ENCODE measurements at places on chromosomes 3 and 15.

DNA sequence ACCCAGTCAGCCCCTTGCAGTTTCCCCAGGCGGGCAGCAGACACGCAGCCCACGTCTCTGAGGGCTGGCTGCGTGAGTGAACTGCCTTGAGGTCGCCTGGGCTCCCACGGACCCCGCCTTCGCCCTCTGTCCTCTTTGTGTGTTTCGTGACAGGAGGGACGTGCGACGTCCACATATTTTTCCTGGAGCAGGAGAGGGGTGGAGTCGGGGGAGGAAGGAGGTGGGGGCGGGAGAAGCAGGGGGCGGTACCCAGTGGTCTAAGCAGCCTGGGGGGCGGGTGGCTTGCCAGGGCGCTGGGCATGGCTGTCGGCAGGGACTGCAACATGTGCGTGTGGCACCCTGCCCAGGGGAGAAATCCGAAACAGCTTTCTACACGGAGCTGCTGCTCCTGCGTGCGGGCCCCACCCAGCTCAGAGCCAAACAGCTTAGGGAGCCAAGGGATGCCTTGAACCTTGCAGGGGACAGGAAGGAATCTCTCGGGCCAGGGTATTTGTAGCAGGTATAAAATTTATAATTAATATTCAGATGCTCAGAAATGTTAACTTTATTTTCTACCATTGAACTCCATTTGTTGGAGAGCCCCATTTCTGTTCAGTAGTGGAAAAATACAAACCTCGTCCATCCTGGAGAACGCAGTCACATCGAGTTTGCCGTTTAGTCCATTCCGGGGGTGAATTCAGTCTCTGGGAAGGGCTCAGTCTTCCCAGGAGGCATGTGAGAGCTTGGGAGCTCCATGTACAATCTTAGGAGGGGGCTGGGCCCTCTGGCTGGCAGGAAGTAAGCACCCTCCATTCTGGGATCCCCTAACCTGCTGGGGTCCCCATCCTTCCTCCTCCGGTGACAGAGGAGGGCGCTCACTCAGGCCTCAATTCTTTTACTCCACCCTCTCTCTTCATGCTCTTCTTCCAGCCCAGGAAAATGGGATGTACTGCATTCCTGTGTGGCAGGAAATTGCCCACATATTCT is 79.1 kb upstream of the MEF2A start:
- DNase-seq, result peak; percentile 53

GRCh38 chr3:136840252-136840651 is 21.3 kb downstream of the SLC35G2 start:
- DNase-seq, result no peak

- no peak for DNase-seq
These were observed 28.8 kb downstream of the RAB8B start for GRCh38 chr15:63218100-63218808.

DNA sequence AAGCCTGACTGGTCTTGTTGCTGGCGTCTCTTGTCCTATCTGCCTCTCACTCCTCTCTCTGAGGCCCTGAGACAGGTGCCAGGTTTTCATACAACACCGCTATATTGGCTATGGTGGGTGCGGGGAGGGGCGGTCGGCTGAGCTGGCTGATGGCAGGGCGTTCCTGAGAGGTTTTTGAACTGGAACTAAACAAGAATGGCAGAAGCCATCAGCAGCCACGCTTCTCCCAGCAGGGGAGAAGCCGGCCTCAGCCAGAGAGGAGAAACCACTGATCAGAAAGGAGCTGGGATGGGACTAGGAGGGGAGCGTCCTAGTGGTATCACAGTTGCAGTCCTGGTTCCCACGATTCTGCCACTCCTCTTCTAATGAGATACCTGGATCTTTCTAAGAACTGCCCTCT is 89.9 kb upstream of the PRR23E start:
- DNase-seq, result no peak

- no peak for DNase-seq
These were observed 54.6 kb upstream of the PCSK6 start for GRCh38 chr15:101543926-101544612.

DNA sequence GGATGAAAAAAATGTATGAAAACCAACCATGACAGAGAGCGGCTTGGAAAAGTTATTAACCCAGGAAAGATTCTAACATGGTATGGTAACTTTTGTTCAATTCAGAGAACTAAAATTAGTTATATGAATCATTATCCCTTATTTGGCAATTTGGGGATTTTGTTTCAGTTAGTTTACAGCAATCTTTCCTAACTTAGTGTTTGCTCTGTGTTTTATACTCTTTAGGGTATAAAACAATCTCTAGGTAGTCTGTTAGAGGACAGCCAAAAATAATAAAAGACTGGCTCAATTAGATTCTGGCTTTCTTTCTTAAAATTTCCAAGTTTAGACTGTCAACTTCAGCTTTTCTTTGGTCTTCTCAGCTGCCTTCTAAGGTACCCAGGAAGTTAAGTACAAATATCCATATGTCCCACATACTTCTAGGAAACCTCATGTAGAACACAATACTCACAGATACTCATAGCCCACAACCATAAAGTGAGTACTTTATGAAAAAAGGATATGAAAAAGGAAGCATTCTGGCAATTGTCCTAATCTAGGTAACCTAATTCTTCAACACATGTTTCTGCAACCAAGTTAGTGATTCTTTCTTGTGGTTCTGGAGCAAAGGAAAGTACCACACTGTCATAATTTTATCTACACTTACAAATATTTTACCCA is 849.3 kb downstream of the ROBO1 start:
- DNase-seq, result no peak

GRCh38 chr3:195181741-195182469 is 89.1 kb downstream of the XXYLT1 start:
- no peak for DNase-seq

- no peak for DNase-seq
These were observed 23.5 kb downstream of the IL12A start for GRCh38 chr3:160012108-160012507.

DNA sequence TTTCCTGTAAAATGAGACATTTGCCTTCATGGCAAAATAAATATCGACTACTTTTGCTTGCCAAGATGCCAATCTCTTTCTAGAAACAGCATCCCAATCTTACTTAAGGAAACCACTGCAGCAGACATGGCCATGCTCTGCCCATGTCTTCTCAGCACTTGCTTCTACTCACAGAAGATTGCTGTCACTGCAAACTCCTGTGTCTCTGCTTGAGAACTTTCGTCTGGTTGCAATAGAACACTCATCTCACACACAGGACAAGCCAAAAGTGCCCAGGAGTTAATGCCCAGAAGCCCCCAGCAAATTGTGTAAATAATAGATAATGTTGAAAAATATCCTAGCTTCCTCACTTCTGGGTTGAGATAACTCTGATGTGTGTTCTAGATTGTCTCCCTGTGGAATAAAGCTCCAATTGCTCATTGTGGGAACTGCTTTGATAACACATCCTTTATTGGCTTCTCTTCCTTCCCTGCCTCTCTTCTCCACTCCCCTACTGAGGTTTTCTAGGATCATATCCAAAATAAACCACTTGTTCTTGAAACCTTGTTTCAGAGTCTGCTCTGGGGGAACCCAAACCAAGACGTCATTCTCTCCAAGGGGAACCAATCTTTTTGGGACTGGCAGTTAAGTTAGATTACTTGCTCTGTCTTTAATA is 156.3 kb upstream of the STRIT1 start:
- no peak for DNase-seq

DNA sequence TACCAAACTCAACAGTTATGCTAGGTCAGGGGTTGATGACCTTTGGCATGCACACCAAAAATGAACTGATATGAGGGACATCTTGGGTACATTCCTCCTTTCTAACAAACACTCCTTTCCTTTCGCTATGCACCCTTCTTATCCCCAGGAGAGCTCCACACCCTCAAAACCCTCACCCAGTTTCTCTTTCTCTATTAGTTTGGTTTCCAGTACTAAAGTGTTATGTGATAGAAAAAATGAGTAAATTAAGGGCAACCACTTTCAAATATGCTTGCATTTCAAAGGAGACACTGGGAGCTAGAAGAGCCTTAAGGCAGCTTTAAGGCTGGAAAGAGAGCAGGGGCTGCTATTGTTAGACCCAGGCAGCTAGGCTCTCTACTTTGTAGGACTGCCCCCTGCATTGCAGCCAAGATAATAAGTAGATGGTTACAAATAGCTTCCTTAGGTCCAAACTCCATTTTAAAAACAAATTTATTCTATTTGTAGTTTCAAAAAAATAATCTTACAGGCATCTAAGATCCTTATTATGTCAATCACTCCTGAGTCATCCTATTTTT is 244.3 kb downstream of the ZIC1 start:
- no peak for DNase-seq

- no peak for DNase-seq
These were observed 10.9 kb downstream of the SMAD3 start for GRCh38 chr15:67076147-67076843.

- no peak for DNase-seq
These were observed 12.9 kb downstream of the DUOX2 start for GRCh38 chr15:45100884-45101625.

DNA sequence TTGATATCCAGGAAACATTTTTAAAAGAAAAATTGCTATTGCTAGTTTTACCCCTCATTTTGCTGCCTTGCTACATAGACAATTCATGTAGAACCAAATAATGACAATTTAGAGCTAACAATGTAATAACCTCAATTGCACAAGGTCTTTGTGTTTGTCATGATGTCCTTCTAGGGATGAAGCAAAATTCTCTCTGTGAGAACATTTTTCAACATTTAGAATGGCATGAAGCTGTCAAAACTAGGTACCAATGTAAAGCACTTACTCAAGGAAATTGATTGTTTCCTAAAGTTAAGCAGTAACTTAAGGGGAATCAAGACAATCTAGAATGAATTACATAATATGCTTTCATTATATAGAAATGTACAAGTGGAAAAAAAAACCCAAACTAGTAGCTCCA is 7.9 kb upstream of the FGF7 start:
- DNase-seq, result no peak

DNA sequence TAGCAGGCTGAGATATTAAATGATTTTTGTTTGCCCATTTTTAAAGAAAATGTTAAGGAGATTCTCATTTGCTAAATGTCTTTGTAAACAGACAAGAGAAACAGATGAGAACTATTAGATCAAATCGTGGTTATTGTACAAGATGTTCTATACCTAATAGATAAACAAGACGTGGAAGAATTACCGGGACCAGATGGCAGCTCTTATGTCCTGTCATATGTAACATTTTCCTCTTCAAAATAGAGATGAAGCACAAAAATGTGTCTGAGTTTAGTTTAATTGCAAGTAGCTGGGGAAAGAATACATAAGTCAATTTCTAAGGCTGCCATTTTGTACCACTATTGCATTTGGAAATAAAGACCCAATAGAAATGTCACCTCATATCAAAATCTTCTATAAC is 553.7 kb downstream of the TUSC7 start:
- DNase-seq, result no peak

GRCh38 chr15:45499426-45499825 is 23.1 kb downstream of the SLC30A4 start:
- DNase-seq, result no peak

GRCh38 chr3:9776896-9777693 is 7.3 kb upstream of the CAMK1 start:
- DNase-seq, result no peak

- DNase-seq, result no peak
These were observed 15.4 kb upstream of the GMNC start for GRCh38 chr3:190877925-190878324.

- no peak for DNase-seq
These were observed 6.8 kb downstream of the GDPGP1 start for GRCh38 chr15:90240856-90241255.

DNA sequence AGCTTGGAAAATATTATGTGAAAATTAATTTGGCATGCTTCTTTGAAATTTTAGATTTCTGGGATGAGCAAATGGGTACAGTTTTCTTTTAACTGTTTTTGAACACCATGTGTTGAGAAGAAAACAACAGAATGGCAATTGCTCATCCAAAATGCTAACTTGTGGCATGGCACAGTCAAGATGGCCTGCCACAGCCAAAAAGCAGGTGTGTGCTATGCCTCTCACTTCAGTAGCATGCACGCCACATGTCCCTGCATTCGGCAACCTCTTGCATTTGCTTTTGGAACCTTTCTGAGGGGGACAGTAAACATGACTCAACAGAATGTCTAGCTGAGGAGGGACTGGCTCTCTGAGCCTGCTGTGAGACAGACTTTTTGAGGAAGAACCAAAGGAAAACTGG is 138.5 kb downstream of the TIGIT start:
- DNase-seq, result no peak

DNA sequence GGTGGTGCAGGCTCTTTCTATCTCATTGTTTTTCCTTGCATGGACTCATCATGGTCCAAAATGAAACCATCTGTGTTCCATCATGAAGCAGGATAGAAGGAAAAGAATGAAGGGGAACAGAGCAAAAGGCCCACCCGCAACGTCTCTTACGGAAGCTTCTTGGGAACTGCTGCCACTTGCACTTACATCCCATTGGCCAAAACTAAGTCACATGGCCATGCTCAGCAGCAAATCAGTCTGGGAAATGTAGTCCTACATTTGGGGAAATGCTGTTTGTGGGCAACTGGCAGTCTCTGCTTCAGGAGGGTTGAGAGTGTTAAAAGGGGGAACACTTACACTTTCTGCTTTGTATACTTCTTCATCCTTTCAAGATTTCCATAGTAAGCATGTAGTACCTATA is 191.6 kb downstream of the SV2B start:
- no peak for DNase-seq

DNA sequence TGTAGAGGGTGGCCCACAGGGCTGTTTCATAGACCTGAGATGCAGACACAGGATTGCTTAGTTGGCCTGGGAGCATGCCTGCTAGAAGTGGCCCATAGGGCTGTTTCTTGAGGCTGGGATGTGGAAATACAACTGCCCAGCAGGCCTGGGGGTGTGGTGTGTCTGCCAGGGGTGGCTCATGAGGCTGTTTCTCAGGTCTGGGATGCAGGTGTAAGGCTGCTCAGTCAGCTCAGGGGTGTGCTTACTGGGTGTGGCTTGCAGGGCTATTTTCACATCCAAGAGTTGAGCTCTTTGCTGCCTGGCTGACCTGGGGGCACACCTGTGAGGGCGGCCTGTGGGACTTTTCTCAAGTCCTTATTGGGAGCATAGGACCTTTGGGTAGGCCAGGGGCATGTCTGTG is 131.3 kb downstream of the DOCK3 start:
- no peak for DNase-seq

DNA sequence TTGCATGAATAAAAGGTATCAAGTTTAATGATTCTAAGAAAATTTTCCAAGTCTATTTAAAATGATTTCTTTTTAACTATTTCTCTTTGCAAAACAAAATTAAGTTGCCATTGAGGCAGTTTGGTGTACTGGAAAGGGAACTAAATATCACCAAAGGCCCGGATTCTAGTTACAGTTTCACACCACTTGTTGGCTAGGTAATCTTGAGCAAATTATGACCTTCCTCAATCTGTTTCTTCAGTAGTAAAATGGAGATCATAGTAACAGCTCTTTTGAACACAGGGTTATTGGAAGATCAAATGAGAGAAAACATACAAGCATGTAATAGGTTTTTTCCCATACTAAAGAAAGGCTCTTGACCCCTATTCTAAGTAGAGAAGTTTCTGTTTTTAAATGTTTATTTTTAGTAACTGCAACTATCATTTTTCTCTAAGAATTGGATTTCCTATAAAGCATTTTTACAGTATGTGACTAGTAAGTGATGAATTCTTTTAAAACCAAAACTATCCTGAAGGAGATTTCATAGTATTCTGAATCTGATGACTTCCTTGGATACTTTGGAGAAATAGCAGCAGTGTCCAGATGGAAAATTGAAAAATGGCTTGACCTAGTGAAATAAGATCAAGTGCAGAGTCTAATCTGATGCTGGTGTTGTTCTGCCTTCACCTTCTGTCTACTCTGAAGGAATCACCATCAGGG is 15.7 kb downstream of the SCAANT1 start:
- no peak for DNase-seq

Measured in substantia nigra (tissue), 51 donors.